ENCODE measurements at places on chromosomes 1 and 21.

DNA sequence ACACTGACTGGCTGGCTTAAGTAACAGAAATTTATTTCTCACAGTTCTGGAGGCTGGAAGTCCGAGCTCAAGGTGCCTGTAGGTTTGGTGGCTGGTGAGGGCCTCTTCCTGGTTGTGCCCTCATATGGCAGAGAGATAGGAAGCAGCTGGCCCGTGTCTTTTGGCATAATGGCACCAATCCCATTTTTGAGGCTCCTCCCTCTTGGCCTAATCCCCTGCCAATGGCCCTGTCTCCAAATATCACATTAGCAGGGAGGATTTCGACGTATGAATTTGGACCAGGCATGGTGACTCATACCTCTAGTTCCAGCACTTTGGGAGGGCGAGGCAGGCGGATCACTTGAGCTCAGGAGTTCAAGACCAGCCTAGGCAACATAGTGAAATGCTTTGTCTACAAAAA, 37.4 kb downstream of the AGPAT3 start:
- DNase-seq = no peak

DNA sequence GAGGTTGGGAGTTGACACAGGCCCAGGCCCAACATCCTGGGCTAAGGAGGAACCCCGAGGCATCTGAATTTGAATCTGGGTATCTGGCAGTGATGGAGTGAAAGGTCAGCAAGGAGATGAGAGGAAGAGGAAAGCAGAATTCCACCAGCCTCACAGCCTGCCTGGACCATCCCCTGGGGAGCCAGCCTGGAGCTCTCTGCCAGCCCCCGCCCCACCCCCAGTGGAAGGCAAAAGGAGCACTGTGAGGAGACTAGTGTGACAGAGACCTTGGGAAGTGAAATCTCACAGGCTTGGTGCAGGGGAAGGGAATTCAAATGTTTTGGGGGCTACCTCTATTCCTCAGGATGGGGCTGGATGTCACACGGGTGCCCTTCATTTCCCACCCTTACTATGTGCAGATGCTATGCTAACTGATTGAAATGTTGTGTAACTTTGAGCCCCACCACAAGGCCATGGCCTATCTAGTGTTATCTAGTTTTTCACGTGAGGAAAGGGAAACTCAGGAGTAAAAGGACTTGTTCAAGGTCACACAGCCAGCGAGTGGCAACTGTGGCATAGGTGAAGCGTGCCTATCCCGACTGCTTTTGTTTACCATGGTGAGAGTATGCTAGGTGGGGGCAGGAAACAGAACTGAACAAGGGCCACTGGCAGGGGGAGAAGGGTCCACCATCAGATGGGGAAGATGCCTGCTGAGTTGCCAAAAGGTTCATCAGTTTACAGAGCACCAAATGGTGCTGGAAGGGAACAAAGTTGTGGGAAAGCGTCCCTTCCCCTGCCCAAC, 29.8 kb downstream of the AHDC1 start:
- DNase-seq = no peak

DNA sequence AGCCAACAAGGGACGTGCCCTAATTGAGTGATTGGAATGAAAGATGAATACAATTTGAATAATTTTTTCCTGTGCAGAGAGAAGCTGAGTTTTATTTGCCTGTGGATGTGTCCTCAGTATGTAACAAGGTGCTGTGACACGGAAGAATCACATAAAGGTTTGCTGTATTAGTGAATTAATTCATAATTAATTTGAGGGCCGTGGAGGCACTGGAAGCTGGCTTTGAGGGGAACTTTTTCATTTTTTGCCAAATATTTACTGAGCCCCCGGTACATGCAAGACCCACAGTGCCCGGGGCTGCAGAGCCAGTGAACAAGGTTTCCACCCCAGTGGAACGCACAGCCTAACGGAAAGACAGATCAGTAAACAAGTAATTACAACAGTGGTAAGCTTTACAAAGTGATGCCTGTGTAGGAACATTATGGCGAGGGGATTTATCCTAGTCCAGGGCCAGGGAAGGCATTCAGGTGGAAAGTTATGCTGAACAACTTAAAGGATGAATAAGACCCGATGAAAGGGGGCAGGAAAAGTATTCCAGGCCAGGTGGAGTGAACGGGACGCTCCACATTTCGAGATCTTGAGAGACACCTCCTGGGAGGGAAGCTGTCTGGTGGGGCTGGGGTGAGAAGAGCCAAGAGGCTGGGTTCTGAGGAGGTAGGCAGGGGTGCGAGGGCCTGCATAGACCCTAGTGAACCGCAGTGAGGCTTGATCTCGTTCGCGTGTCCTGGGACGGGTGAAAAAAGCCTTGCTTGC, 773 bp upstream of the RCC2 start:
- no peak for DNase-seq

- DNase-seq = no peak
These were observed 48.8 kb downstream of the LAMC2 start for GRCh38 chr1:183234660-183235476.

DNA sequence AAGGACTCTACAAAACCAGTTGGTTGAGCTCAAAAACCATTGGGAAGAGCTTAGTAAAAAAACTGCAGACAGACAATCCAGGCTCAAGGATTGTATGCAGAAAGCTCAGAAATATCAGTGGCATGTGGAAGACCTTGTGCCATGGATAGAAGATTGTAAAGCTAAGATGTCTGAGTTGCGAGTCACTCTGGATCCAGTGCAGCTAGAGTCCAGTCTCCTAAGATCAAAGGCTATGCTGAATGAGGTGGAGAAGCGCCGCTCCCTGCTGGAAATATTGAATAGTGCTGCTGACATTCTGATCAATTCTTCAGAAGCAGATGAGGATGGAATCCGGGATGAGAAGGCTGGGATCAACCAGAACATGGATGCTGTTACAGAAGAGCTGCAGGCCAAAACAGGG, 104.0 kb upstream of the BMP8A start:
- no peak for DNase-seq
